ENCODE measurements at places on chromosomes 2 and 18. TPM values are rescaled to one million over a fixed set of nuclear protein-coding genes. Genes with fewer than 3 reads are reported as not detected.

Gene AOX1
- total RNA-seq = not detected

Gene VWA3B
- total RNA-seq = not detected

Gene KIF3C
- total RNA-seq = 1.7 TPM

Gene PTPN2
- 63.1 TPM for total RNA-seq

Gene ZNF521
- 1.0 TPM for total RNA-seq

Gene CGREF1
- total RNA-seq = 0.10 TPM

Gene ADAM23
- 0.94 TPM for total RNA-seq

Gene NGEF
- 0.21 TPM for total RNA-seq

Gene NYAP2
- total RNA-seq = 0.10 TPM

Gene CNDP1
- total RNA-seq = not detected

Gene SP140
- total RNA-seq = 96.6 TPM

Gene UPP2
- not detected for total RNA-seq

Gene GATA6
- total RNA-seq = 0.10 TPM

Gene UGT1A1
- total RNA-seq = not detected

Gene VWC2L
- under 0.01 TPM for total RNA-seq

Gene MAB21L4
- total RNA-seq = not detected

Gene ZDBF2
- 21.0 TPM for total RNA-seq

Gene MCFD2
- total RNA-seq = 31.3 TPM

Gene TGFA
- total RNA-seq = 0.63 TPM
